Nasal cavity respiratory epithelium epithelial cell of viscerocranial mucosa (primary cell): ENCODE measurements at places on chromosomes 12 and 14. TPM values are rescaled to one million over a fixed set of nuclear protein-coding genes. Genes with fewer than 3 reads are reported as not detected.

The CD163L1 gene
- total RNA-seq: under 0.01 and 0.14 TPM in 2 replicates

The PTCSC3 gene
- not detected in 2 replicates for total RNA-seq

The SETD3 gene
- 71.2 and 74.2 TPM in 2 replicates for total RNA-seq

The CLEC4A gene
- total RNA-seq: under 0.01 TPM in 1 of 2 replicates, not detected in the other

The GPR132 gene
- under 0.01 and 0.21 TPM in 2 replicates for total RNA-seq

The CSRP2 gene
- total RNA-seq: 28.4 and 32.7 TPM in 2 replicates

The GPR137C gene
- total RNA-seq: under 0.01 and 0.07 TPM in 2 replicates
